ENCODE measurements at places on chromosomes 4 and X.
A peak's percentile ranks its signal among the peaks of the same experiment; 100 is the strongest.

DNA sequence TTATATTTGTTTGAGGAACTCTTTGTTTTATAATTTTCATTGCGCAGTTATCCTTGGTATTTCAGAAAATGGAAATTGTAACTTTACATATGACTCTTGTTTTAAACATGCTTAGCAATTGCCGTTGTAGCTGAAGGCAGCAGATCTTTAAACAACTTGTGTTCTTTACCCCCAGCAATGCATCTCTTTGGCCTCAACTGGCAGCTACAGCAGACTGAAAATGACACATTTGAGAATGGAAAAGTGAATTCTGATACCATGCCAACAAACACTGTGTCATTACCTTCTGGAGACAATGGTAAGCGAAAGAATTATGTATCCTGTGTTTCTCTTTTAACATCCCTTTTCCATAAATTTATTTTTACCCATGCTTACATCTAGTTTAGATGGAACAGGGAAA is 263.6 kb downstream of the DCTD start:
- DNase-seq, result no peak

DNA sequence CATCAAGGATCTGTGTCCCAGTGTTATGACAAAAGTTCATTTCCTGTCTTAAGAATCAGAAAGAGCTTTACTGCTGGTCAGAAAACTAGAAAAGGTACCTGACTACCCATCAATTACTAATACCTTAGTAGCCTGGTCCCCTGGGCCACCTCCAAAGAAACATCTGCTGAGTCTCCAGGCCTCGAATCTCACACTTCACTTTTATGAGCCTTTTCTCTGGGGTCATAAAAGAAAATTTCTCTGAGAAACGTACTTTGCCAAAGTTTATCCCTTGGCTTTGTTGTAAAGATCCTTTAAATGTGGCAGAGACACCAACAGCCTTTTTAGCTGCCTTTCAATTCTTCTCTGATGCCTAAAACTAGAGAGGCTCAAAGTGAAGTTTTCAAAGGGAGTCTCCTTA is 17.8 kb downstream of the GUCY1A1 start:
- DNase-seq, result no peak

DNA sequence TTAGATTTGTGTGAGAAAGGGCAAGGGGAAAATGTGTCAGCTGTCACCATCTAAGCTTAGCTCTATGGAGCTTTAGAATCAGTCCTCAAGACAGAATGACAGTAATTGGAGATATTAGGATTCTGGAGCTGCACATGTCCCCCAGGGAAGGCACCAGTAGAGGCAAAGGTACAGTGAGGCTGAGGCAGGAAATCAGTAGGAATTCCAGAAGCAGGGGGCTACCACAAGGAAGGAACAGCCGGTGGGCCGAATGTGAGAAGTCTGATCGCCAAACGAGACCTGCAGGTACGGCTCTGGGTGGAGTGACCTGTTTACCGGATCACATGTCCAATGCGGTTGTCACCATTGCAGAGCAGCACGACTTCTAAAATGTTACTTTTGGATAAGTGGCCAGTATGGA is 52.6 kb downstream of the RNF150 start:
- no peak for DNase-seq

- DNase-seq, result no peak
Measured at GRCh38 chrX:54865208-54865607, 55.4 kb upstream of the TRO start.

- peak; percentile 3 for DNase-seq
Measured at GRCh38 chr4:158259955-158260575, 49.8 kb downstream of the TMEM144 start.

GRCh38 chrX:115427861-115428410 is 133.0 kb upstream of the PLS3 start:
- no peak for DNase-seq

DNA sequence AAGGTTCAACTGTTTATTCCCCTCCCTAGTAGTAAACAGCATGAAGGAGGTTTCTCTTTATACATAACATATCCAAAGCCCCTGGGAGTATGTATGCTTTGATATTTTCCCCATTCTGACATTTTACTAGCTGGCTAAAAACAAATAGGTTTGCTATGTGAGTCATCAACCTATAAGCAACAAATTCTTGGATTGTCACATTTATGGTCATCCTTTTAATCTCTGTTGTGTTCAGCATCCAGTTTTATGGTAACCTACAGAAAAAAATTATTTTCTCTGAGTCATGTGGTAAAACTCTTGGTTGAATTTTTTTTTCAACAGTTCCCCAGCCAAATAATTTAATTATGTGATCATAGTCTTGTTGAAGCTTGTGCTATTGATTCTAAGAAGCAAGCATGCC is 734.1 kb downstream of the ADGRL3 start:
- no peak for DNase-seq

DNA sequence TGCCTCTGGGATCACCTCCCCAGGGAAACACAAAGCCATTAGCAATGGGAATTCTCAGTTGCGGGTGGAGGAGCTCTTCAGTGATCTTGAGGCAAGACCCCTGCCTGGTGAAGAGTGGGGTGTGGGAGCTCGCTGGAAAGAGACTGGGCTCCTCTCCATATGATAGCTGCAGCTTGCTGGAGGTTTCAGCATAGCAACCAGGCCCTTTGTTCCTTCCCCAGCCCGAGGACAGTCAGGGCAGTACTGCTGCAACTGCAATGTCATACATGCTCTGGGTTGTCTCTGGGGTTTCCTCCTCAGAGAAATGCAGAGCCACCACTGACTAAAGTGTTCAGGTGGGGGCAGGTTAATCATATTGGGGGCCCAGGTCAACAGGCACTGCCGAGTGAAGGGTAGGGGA is 81.3 kb downstream of the ARHGAP24 start:
- DNase-seq, result no peak

GRCh38 chrX:10327651-10328050 is 170.9 kb downstream of the CLCN4 start:
- peak; percentile 27 for DNase-seq

GRCh38 chr4:81023484-81023883 is 7.0 kb upstream of the BMP3 start:
- no peak for DNase-seq

GRCh38 chrX:123357941-123358340 is 173.9 kb downstream of the GRIA3 start:
- DNase-seq, result no peak

DNA sequence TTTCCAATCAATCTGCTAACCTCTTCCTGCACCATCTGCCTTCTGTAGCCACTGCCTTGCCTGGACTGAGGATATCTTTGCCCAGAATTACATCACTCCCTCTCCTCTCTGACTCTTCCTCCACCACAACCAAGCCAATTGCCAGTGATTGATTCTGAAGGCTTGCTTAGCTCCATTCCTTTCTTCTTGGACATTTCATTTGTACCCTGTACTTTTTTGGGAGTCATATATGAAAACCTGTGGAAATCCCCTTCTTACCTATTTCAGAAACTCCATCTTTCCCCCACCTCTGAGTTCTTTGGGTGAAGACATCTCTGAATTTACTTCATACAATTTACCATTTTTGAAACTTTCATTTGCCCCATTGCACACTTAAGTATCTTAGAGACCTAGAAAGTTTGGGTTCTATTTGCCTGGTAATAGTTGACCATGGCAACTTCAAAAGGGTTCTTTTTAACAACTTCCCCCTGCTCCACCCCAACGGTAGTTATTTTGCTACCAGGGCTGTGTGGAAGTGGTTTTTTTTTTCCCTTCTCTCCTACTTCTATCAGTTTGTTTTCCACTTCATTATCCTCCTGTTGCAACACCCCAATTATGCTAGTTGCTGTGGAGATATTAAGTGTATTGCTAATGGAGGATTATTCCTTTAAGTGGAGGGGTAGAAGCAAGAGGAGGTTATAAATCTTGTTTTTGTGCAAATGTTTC is 14.3 kb downstream of the SGMS2 start:
- no peak for DNase-seq

- no peak for DNase-seq
Measured at GRCh38 chr4:141240259-141240658, 19.6 kb downstream of the ZNF330 start.

- DNase-seq, result no peak
Measured at GRCh38 chrX:135420831-135421230, 913 bp upstream of the SMIM10L2A start.

DNA sequence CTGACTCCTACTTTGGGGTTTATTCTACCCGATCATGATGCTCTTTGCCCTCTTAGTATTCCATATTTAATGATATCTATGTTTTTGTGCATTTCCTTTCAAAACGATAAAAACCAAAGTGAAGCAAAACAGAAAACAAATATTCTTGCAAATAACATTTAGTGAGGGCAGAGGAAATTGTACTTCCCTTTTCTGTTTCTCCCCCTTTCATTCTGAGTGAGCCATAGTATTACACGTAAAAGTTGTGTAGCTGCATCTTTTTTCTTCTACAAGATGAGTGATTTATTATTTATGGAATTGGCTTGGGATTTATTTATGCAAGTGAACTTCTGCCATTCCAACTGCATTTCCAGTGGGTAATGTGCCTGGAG is 109.9 kb downstream of the AFF2 start:
- DNase-seq, result no peak

- DNase-seq, result no peak
Measured at GRCh38 chr4:23891064-23891421, 1.2 kb upstream of the PPARGC1A start.

DNA sequence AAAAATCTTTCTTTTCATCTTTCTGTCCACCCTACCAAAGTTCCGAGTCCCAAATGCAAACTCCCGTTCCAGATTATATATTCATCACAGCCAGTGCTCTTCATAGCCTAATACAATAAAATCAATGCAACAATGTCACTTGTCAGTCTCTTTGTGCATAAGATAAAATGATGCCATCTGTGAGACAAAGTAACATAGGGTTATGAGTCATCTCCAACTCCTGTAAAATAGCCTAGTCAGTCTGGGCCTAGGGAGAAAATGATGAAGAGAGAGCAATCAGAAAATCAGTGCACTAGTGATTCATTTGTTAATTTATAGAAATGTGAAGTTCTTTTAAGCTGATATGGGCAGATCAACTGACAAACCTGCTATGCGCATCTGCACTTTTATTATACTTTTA is 689.1 kb upstream of the DIAPH2 start:
- no peak for DNase-seq

- DNase-seq, result no peak
Measured at GRCh38 chr4:80091184-80091583, 18.2 kb upstream of the ANTXR2 start.

- DNase-seq, result no peak
Measured at GRCh38 chr4:72449705-72450104, 119.3 kb downstream of the ADAMTS3 start.

GRCh38 chrX:131985526-131986049 is 37.5 kb upstream of the STK26 start:
- DNase-seq, result no peak

DNA sequence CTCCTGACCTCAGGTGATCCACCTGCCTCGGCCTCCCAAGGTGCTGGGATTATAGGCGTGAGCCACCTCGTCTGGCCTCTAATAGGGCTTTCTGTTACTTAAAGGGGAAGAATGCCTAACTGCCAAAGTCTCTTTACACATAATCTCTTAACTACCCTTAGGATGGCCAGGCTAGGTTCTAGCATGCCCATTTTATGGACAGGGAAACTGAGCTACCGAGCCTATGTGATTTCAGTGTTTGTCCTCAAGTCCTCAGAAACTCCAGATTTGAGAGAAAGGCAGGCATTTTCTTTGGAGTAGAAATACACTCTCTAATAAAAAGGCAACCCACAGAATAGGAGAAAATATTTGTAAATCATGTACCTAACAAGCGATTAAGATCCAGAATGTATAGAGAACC is 12.4 kb upstream of the GLOD5 start:
- DNase-seq, result no peak

DNA sequence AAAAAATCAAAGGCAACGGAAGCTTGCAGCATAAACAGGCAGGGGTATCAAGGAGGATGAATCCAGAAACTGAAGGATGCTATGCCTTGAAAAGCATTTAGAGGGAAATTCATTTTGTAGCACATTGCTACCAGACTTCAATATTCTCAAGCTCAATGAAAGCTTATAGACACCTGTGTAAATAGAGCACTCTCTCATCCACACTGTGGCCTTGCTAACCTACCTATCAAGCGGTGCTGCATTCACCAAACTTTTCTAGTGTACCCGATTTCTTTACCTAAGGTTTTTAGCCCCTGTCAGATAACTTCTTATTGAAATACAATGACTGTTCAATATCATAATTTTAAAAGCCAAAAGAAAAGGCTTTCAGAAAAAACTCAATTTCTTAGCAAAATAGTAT is 20.2 kb upstream of the HSD17B13 start:
- DNase-seq, result no peak

DNA sequence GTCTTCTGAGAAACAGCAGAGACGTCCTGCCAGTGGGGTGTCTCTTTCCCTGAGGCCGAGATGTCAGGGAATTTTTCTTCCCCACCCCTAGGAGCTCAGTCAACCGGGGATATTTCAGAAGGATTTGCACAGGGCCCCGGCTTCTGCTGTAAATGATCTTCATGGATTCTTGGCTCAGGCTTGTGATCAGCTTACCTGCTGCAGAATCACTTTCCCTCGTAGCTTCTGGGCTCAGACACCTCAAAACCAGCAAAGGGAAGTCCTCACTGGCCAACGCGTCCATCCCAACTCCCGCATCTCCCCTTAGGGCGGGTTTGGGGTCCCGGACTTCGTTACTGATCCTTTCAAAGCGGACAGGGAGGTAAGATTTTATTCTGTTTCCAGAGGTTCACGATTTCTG is 212.7 kb downstream of the SHOX start:
- DNase-seq, result no peak

DNA sequence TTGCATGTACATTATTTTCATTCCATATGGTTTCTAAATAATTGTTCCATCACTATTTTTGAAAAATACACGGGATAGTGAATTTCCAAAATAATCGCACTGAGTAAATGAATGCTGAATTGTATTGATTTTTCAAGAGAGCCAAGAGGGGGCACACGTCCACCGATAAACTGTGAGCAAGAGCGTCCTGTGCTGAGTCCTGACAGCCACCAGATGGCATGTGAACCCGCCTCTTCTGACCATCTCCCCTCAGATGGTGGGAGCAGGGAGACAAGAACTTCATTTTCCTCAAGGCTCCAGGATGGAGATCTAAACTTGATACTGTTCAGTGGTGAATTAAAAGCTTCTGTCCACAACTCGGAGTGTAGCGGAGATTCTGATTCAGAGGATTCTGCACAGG is 30.6 kb upstream of the IL9R start:
- DNase-seq, result no peak

DNA sequence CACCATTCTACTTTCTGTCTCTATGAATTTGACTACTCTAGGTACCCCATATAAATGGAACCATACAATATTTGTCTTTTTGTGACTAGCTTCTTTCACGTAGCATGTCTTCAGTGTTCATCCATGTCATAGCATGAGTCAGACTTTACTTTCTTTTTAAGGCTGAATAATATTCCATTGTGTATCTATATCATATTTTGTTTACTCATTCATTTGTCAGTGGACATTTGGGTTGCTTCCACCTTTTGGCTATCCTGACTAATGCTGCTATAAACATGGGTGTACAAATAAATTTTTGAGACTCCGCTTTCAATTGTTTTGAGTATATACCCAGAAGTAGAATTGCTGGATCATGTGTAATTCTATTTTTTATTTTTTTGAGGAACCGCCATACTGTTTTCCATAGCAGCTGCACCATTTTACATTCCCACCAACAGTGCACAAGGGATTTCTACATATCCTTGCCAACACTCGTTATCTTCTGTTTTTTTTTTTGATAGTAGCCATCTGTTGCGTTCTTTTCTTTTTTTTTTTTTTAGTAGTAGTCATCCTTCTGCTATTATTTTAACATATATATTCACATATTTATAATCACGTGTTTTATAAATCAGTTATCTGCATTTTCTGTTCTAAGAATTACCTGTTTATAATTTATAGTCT is 158.0 kb upstream of the MED14 start:
- DNase-seq, result no peak

Data from retinal pigment epithelial cell (primary cell).